ENCODE measurements at places on chromosomes 7 and 10. TPM values are rescaled to one million over a fixed set of nuclear protein-coding genes. Genes with fewer than 3 reads are reported as not detected.
A peak's percentile ranks its signal among the peaks of the same experiment; 100 is the strongest.

DNA sequence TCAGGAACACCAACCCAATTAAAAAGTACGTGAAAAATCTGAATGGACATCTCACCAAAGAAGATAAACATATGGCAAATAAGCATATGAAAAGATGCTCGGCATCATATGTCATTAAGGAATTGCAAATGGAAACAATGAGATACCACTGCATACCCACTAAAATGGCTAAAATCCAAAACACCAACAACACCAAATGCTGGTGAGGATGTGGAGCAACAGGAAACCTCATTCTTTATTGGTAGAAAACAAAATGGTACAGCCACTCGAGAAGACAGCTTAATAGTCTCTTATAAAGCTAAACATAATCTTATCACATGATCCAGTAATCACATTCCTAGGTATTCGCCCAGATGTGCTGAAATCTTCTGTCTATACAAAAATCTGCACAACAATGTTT lies 13.1 kb downstream of the RSU1 start:
- no peaks in the 10 kb centered on the region for H3K4me1 ChIP-seq
- H3K4me3 ChIP-seq = no peak overlapping the region
- DNase-seq = no peak
- no peaks in the 10 kb centered on the region for H3K27me3 ChIP-seq
- no peak overlapping the region for H3K27ac ChIP-seq

DNA sequence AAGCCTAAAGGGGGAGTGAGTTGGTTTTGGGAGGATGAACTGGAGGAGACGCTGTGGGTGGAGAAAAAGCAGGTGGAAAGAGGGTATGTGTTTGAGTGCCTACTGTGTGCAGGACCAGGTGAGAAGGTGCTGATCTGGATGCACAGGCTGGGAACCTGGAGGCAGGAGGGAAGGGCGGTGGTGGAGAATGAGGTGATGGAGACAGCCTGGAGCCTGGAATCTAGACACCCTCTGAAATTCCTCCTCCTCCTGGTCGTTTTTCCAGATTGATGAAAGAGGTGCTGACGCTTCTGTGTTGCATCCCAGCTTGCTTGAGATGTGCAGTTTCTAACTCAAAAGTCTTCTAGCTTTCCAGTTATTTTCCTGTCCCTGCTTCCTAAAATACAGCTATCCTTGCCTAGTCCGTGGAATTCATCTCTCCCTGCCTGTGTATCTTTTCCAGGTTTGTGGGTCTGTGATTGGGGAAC lies 67.5 kb downstream of the LRMDA start:
- no peaks in the 10 kb centered on the region for H3K36me3 ChIP-seq
- H3K27ac ChIP-seq = no peak overlapping the region
- H3K4me3 ChIP-seq = no peak overlapping the region
- no peaks in the 10 kb centered on the region for H3K27me3 ChIP-seq

DNA sequence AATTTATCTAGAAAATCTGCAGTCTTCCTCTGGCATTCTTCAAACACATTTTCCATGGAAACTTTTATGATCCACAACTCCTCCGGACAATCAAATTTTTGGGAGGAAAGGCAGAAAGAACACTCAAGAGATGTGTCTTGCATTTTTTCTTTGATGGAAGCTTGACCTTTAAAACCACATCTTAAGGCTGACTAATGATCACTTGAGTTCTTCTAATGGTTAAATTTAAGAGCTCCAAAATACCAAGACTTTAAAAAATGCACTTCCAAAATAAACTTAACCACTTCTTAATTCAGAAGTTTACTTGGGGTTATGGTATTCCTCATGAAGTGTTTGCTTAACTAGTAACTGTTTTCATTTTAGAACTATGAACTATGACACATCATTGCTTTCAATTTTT lies 43.3 kb downstream of the ETV1 start:
- no peaks in the 10 kb centered on the region for H3K27me3 ChIP-seq
- no peak overlapping the region for H3K27ac ChIP-seq
- no peak for DNase-seq
- H3K4me1 ChIP-seq = no peaks in the 10 kb centered on the region

DNA sequence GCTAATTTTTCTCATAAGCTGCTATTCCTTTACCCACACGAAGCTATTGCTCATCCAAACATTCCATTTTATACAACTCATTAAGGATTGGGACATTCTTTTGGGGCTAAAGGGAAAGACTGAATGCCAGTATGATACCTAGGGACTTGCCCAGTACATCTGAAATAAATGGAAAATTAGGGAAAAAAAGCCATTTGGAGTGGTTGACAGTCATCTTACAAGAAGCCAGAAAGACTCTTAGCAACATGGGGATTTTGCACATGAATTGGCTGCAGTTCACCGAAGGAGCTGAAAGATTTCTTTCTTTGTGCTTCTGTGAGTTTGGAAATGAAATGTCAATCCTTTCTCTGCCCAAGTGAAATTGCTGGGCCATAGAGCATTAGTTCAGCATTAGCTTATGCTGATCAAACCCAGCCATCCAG lies 43.3 kb upstream of the MTURN start:
- no peaks in the 10 kb centered on the region for H3K27me3 ChIP-seq
- peaks cover 16% of the 10 kb centered on the region for H3K4me1 ChIP-seq
- H3K4me3 ChIP-seq = no peak overlapping the region
- H3K36me3 ChIP-seq = no peaks in the 10 kb centered on the region
- DNase-seq = no peak

DNA sequence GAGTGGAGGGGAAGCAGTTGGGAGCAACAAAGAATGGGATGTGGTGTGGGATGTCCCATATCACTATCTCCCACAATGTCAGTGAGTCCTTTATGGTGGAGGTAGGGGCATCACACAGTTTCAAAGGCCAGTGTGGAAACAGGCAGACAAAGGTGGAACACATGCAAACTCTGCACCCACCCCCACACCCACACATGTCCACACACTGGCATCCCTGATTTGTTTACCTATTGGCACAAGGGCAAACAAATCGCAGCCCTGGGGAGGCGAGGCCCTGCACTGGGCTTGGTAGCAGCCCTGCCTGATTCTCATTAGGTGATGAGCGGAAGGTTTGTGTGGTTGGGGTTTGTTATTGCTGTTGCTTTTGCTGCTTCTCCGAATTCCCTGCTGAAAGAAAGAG lies 243.3 kb downstream of the GRID1 start:
- H3K27me3 ChIP-seq = peaks cover 13% of the 10 kb centered on the region
- DNase-seq = no peak
- no peaks in the 10 kb centered on the region for H3K4me1 ChIP-seq
- H3K27ac ChIP-seq = no peak overlapping the region

DNA sequence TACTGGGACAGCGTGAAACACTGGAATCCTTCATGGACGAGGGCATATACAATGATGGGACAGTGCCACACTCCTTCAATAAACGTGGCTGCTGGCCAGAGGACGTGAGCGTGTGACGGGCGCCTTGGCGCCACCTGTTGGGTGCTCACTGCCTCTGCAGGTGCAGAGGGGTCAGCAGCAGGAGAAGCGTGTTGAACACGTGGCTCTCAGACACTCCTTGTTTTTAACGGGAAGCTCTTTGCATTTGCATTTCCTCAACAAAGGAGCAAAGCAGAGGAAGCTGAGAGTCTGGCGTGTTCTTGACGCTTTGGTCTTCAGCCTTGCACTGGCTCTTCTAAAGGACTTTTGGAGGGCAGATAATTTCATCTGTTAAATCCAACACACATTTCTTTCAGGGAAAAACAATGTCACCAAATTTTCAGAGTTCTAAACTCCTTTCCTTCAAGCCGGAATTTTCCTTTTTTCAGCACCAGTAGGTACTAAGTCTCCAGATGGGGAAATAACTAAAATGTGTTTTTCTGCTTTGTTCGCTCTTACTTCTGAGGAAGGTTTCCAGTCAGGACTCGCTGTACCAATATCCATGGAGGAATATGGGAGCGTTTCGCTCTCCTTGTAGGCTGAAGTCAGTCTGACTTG lies 2.9 kb upstream of the GET4 start:
- H3K36me3 ChIP-seq = peaks cover 31% of the 10 kb centered on the region
- DNase-seq = peak; percentile 85
- H3K27ac ChIP-seq = peak overlapping the region; percentile 36
- no peak overlapping the region for H3K4me3 ChIP-seq

GRCh38 chr10:17206210-17206709 lies 4.8 kb upstream of the TRDMT1 start:
- no peak for DNase-seq
- H3K27me3 ChIP-seq = no peaks in the 10 kb centered on the region
- H3K36me3 ChIP-seq = no peaks in the 10 kb centered on the region
- no peak overlapping the region for H3K27ac ChIP-seq
- H3K4me1 ChIP-seq = peaks cover 13% of the 10 kb centered on the region
- H3K4me3 ChIP-seq = no peak overlapping the region

The CYP3A7 gene
- not detected for total RNA-seq

The PNLIPRP2 gene
- not detected for total RNA-seq

The MEST gene
- 76.9 TPM for total RNA-seq

The CPA2 gene
- not detected for total RNA-seq

The HOXA4 gene
- total RNA-seq = not detected
